ENCODE measurements at places on chromosomes 3 and 15. TPM values are rescaled to one million over a fixed set of nuclear protein-coding genes. Genes with fewer than 3 reads are reported as not detected.

Gene SECISBP2L
- polyA plus RNA-seq, result 58.0 TPM

DNA sequence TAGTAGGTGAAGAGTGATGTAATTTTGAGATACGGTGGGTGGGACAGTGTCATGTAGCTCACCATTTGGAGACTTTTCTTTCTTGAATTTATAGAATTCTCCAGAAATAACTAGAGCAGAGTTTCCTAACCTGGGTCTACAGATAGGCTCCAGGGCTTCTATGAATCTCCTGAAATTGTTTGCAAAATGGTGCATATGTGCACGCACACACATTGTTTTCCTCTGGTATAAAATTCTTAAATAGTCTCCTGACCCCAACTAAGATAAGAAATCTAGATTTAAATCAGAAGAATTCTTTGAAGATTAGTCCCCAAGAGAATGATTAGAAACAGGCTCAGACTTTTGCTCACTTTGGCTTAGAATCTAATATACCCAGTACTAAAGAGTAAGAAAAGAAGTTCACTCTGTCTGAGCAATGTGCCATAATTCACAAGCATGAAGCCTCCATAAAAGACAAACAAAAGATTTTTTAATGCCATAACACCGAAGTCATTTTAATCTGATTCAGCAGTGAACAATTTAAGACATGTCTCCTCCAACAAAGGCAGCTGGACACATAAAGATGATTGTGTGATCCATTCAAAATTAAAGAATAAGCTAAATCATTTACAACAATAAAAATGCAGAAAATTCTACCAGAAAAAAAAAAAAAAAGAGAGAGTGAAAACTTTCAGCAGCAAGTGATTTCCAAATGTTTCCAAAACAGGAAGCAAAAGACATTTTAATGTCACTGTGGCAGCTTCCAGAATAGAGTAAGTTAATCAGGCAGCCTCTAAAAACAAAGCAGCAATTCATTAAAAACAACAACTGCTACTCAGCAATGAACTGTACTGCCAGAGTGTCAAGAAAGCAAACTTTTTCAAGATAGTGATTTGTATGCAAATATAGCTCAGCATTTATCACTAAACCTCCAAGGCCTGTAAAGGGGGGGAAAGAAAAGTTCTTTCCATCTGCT lies 975.5 kb upstream of the CFAP20DC start:
- DNase-seq, result no peak

DNA sequence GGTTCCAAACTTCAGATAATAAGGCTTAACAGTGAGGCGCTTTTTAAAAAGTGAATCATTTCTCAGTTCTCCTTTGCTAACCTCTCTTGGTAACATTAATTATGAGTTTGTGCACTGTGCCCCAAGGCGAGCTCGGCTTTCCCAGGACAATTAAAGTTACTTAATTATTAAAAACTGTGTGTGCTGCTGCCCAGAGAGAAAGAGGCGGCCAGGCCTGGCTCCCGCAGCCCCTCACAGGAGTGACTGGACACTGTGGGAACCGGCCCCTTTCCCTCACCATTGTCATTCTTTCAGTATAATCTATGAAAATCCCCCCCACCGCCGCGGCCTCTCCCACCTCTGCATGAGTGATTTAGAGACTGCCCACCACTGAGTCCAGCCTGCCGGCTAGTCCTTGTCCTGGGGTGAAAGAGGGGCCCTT lies 43.1 kb upstream of the HES1 start:
- DNase-seq, result no peak

Gene PLIN1
- 1.3 TPM for polyA plus RNA-seq

DNA sequence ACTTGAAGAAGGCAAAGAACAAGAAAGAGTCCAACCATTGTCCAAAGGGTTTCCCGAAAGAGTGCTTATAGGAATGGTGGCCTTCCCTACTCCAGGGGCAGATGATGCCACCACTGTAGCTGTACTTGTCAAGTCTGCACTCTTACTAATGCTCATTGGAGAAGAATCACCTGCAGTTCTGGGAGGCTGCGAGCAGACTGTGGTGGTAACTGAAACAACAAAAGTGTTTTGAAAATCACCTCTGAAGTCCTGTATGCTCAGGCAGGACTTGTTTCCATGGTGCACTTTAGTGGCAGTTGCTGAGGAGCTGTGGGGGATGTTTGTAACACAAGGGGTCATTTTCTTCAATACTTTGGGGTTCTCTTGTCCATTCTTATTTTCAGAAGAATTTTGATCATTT lies 36.0 kb downstream of the USF3 start:
- DNase-seq, result no peak

DNA sequence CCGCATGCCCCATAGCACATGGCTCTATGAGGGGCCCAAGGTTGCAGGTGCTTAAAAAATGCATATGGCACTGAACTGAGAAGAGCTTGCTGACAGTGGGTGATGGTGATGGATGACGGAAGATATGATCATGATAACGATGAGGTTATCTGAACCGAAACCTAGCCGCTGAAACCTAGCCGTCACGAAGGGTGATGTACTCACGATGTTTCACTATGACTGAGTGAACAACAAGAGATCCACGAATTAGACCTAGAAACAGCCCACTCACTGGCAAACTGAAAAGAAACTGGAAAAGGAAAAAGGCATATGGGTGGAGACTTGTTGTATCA lies 57.6 kb upstream of the BCL6 start:
- no peak for DNase-seq

Gene CFAP91
- polyA plus RNA-seq, result 21.7 TPM

Gene TGM5
- 0.03 TPM for polyA plus RNA-seq

DNA sequence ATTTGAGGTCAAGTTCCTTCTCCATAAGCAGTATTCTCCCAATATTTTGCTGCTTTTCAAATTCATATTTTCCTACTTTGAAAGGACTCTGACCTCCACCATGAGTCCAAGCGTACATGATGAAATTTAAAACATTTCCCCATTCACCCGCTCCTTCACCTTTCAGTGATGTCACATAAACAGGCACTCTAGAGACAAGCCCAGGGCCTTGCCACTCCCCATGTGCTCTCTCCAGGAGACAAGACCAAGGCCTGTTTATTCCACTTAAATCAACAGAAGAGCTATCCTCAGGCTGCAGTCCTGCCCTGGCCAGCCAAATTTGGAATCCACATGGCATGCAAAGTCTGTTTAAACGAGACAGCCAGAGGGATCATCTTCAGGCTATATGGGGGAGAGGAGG lies 161.5 kb downstream of the ARRDC4 start:
- DNase-seq, result no peak

Data from right renal pelvis (tissue), 4 donors.